ENCODE measurements at places on chromosomes 2 and 18.

GRCh38 chr2:161077367-161078210 is 82.6 kb upstream of the TANK start:
- DNase-seq = peak; percentile 29

GRCh38 chr2:25276569-25277465 is 64.9 kb downstream of the DNMT3A start:
- no peak for DNase-seq

DNA sequence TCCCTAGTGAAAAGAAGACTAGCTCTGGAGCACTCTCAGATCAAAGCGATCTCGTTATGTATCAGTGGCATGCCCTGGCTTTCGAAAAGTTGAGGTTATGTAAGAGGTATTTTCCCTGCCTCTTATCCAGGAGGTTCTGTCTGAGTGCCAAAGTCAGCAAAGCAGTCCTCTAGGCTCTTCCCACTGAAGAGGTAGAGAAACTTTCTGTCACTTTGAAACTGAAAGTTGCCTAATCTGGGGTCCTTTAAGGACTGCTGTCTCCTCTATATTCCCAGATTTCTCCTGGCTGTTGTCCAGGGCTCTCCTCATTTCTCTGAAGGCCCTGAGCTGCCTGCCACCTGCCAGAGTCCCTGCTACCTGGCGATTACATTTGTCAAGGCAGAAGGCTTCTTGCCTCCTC is 96.3 kb downstream of the B3GNT2 start:
- DNase-seq = peak; percentile 35

- no peak for DNase-seq
Observed at GRCh38 chr18:13218368-13218991, at the start of gene LDLRAD4. Gene LDLRAD4 (plus strand): TSS chr18:13218760.

- peak; percentile 68 for DNase-seq
Observed at GRCh38 chr18:70454704-70455322, 166.0 kb downstream of the SOCS6 start.

DNA sequence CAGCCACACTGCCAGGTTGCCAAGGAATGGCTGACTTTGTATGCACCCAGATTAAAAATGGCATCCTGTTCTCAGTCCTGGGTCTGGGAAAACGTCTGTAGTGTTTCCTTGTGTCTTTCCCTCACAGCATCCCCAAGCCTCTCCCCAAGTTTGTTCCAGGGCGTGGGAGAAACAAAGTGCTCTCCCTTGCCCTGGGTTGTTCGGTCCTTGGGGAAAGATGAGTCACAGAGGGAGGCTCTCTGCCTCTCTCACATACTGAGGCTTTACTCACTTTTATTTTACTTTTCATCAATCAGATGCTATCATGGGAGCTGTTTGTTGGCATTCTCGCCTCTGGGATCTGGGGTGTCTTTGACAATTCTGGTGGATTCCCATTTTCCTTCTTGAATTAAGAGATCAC is 492.3 kb downstream of the XIRP2 start:
- DNase-seq = no peak

DNA sequence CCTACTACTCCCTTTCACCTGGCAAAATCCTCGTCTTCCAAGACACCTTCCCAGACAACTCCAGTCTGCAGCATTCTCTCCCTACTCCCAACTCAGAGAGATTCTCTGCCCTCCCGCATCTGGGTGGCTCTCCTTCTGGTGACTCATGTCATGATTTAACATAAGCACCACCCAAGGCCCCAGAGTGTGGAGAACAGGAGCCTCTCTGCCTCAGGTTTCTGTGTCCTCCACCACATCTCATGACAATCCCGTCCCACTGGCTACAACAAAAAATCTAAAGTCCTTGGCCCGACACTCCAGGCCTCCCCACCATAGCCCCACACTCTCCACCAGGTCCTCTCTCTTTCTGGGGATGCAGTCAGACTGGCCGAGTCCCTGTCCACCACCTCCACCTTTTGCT is 197.1 kb downstream of the BCL11A start:
- no peak for DNase-seq

Measured in AG10803 (cell line).